ENCODE measurements at places on chromosomes 16 and 17.

- no peak for DNase-seq
These were observed 2.3 kb downstream of the CASKIN2 start for GRCh38 chr17:75512926-75513640.

DNA sequence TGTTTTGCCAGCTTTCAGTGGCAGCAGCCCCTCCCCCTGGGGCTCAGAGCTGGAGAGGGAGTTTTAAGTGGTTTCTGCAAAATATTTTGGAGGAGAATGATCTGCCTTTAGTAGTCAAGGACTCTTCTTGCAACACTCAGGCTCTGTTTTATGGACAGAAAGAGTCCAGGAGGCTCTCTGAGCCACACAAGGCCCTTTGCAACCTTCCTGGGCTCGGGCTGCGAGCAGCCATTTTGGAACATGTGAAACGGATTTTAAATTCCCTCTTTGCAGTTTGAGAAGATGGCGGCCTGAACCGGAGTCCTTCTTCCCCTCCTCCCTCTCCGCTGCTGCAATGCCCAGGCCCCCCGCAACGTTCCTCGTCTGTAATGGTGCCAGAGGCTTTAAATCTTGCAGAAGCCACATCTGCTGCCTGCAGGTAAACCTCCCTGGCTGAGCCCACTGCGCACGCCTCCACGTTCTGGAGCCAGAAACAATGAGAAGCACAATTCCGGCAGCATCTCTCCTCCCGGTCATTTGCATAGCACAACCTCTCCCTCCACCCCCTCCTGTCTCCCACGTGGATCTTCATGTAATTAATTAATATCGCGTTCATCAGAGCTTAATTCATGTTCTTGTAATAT lies 386.1 kb downstream of the SEC14L1 start:
- DNase-seq, result no peak

DNA sequence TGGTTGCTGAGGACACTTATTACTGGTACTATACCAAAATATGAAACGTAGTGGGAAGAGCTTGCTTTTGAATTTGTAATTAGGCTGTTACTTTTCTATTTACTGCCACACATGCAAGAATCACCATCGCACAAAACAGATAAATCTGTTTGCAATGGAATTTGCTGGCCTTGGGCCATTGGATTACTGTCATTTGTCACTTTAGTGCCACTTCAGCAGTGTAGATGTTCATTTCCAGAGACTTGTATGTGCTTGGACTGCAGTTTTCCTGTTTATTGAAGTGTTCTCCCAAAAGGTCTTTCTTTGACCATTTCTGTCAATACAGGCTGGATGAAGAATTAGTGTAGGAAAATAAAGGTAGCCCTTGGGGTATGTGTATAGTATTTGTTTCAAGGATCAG lies 4.5 kb downstream of the USP10 start:
- DNase-seq, result no peak

- no peak for DNase-seq
These were observed 75.4 kb downstream of the IRX3 start for GRCh38 chr16:54211203-54211602.

GRCh38 chr16:78513838-78514237 lies 414.4 kb downstream of the WWOX start:
- no peak for DNase-seq

DNA sequence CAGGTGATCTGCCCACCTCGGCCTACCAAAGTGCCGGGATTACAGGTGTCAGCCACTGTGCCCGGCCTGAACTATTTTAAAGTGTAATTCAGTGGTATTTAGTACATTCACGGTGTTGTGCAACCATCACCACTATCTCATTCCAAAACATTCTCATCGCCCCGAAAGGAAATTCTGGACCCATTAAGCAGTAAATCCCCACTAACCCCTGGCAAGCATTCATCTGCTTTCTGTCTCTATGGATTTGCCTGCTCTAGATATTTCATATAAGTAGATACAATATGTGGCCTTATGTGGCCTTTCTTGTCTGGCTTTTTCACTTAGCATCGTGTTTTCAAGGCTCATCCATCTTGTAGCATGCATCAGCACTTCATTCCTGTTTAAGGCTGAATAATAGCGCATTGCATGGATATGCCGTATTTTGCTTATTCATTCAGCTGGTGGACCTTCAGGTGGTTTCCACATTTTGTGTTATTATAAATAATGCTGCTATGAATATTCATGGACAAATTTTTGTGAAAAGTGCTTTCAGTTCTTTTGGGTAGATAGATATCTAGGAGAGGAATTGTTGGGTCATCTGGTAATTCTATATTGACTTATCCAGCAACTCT lies 8.4 kb upstream of the HERPUD1 start:
- no peak for DNase-seq

DNA sequence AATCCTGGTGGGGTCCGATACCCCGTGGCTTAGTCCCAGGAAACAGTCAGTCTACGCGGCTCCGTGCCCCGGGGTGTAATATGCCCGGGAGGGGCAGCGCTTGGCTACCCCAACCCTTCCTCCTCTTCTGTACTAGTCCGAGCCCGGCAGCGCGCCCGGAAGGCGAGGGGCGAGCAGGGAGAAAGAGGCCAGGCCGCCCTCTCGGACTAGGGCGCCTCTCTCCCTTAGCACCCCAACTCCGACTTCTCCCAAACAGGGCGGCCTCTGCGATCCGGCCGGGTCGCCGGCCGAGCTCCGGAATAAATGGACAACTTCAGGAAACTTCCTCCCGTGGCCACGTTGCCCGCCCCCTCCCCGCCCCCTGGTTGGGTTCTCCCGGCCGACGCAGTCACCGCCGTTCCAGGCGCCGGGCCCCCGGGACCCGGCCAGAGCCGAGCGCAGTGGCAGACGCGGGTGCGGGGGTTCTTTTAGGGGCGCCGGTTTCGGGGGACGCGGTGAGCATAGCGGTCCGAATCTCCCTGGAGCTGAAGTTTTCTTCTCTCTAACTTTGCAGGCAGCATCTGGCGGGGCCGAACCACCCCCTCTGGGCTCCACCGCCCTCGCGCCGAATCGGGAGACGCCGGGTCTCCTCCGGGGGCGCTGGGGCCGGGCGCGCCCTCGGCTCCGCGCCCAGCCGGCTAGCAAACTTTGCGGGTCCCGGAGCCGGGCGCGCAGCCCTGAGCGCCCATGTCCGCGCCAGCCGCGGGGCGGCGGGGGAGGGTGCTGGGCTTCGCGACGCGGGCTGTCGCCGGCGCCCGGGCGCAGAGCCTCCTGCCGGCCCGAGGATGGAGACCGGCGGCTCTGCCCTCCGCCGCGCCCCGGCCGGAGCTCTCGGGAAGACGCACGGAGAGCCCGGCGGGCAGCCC lies at the start of gene SDK2:
TSS of gene SDK2 (minus strand) at position 301 of the 905 bp plus-strand sequence. CDS start 357 bp downstream, outside the sequence.
- no peak for DNase-seq

- DNase-seq, result no peak
These were observed 38.4 kb downstream of the ARHGAP23 start for GRCh38 chr17:38466346-38467315.

GRCh38 chr17:78599419-78599818 lies 22.2 kb upstream of the DNAH17 start:
- no peak for DNase-seq

DNA sequence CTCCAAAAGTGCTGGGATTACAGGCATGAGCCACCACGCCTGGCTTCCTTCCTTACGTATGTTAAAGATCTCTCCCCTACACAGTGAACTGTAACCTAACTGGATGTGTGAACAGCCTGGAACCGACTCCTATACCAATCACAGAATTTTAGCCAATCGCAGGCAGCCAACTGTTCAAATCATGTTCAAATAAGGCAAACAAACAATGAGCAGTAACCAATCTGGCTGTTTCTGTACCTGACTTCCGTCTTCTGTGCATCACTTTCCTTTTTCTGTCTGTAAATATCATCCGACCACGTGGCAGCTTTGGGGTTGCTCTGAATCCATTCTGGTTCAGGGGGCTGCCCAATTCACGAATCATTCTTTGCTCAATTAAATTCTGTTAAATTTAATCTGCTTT lies 27.5 kb downstream of the TEKT5 start:
- no peak for DNase-seq

- no peak for DNase-seq
These were observed 421.9 kb downstream of the PMP22 start for GRCh38 chr17:14843086-14843795.

- DNase-seq, result no peak
These were observed 233.4 kb upstream of the HSBP1 start for GRCh38 chr16:83574388-83574787.

GRCh38 chr17:74686761-74687160 lies 26.0 kb downstream of the CD300LF start:
- DNase-seq, result no peak

DNA sequence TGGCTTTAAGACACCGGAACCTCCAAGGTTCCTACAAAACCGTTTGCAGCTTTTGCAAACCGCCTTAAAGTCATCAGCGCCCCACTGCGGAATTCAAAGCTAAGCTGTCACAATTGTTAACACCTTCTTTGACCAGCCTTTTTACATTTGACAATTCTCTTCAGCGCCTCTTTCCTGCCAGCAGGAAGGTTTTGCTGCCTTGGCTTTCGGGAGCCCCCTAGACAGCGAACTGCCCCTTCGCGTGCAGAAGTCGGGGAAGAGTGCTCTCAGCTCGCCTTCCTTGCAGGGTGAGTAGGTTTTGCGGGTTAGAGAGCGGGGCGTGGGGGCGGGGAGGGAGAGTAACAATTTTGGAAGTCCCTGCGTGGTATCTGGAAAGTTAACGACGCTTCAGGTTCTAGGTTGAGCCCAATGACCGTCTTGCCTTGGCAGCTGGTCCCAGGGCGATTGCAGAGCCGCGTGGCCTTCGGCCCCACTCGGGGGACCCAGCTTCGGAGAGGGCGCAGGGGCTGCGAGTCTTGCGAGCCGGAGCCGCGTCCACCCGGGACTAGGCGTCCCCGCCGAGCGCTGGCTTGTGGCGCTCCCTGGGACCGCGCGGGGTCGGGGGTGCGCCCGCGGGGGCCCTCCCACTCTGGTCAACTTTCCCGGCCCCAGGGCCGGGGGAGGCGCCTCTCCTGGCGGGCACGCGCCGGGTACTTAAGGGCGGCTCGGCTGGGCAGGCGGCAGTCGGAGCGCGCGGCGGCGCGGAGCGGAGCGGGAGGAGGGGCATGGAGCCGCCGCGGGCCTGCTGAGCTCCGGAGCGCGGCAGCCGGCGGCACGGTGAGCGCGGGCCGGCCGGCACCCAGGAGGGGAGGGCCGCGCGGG lies at the start of gene HAS3:
TSS of gene HAS3 (plus strand) at position 153 of the 861 bp plus-strand sequence. CDS start 3,743 bp downstream, outside the sequence.
- no peak for DNase-seq

DNA sequence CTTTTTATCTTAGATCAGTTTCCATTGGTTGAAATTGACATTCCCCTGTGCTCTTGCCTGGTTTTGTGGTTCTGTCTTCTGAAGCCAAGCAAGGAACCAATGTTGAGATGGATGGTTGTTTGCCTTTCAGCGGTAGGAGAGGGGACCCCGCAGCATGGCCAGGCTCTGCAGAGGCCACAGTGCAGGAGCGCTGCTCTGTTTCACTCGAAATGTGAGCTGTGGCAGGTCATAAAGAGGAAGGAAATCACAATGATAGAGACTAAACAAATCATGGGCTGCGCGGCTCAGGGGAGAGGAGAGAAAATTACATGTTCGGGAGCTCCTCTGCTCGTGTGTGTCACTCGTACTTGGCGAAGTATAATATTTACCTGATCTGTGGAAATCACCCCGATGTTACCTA lies 148.2 kb downstream of the SNX29 start:
- no peak for DNase-seq

DNA sequence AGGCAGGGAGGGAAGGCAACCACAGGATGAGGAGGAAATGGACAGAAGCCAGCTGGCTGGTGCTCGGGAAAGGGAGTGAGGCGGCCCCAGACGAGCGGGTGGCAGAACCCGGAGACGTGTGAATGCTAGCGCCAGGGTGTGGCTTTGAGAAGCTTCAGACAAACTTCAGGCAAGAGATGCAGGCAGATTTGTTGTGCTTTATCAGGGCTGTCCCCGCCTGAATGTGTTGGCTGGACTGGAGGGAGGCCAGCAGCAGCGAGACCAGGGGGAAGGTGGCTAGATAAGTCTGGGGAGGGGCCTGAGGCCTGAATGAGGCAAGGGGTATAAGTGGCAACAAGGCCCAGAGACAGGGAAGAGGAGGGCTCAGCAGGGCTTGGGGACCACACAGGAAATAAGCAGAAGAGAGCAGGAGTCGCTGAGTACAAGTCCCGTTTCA lies 22.0 kb downstream of the CAMKK1 start:
- no peak for DNase-seq

DNA sequence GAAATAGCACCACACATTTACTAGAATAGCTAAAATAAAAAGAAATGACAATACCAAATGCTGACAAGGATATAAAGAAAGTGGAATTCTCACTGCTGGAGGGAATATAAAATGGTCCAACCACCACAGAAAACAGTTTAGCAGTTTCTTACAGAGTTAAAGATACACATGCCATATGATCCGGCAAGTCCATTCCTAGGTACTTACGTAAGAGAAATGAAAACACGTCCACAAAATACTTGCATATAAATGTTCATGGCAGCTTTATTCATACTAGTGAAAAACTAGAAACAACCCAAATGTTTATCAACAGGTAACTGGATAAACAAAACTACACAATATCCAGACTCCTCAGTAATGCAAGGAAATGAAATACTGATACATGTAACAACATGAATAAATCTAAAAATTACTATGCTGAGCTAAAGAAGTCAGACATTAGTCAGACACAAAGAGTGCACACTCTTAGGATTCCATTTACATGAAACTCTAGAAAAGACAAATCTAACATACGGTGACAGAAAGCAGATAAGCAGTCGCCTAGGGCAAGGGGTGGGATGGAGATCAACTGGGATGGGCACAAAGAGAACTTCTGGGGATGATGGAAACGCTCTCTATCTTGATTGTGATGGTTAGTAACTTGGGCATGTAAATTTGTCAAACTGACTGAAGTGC lies 76.4 kb downstream of the SMG6 start:
- no peak for DNase-seq

GRCh38 chr16:1746693-1747195 lies 24.6 kb downstream of the NME3 start:
- DNase-seq, result no peak

GRCh38 chr17:49455272-49455861 lies 39.7 kb upstream of the NGFR start:
- no peak for DNase-seq

- no peak for DNase-seq
These were observed 62.1 kb upstream of the ADAMTS18 start for GRCh38 chr16:77496934-77497333.

DNA sequence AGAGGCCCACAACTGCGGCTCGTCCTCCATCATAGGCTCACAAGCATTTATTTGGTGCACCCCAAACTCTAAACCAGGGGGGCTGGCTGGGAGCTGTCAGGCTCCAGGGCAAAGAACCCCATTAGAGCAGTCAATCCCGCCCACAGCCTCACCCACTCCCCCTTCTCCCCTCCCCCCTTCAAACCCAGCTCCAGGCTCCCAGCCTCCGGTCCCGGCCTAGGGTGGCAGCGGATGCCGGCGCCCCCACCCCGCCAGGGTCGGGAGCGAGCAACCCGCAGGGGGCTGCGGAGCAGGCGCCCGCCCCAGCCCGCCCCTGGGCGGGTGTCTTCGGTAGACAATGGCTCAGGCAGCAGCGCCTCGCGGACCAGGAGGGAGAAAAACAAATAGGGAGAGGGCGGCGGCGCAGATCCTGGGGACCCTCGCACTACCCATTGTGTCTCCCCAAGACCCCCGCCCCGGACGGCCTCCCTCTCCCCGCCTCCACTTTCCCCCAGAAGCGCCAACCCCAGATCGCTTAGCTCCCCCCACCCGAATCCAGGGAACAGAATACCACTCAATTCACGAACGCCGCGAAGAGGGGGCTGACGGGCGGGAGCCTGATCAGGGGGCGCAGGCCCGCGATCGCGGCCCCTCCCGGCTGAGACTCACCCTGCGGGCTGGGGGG lies 572 bp downstream of the FAM171A2 start:
- DNase-seq, result no peak

- no peak for DNase-seq
These were observed 356.6 kb upstream of the XYLT1 start for GRCh38 chr16:17827313-17827712.

Data from SIG-M5 (cell line).